NCI-H2081 (cell line): ENCODE measurements at places on chromosomes 3 and 15.

GRCh38 chr3:126040386-126040785 lies 43.5 kb downstream of the SLC41A3 start:
- no peak for DNase-seq

- no peak for DNase-seq
Measured at GRCh38 chr3:193996221-193996620, 139.7 kb upstream of the HES1 start.

DNA sequence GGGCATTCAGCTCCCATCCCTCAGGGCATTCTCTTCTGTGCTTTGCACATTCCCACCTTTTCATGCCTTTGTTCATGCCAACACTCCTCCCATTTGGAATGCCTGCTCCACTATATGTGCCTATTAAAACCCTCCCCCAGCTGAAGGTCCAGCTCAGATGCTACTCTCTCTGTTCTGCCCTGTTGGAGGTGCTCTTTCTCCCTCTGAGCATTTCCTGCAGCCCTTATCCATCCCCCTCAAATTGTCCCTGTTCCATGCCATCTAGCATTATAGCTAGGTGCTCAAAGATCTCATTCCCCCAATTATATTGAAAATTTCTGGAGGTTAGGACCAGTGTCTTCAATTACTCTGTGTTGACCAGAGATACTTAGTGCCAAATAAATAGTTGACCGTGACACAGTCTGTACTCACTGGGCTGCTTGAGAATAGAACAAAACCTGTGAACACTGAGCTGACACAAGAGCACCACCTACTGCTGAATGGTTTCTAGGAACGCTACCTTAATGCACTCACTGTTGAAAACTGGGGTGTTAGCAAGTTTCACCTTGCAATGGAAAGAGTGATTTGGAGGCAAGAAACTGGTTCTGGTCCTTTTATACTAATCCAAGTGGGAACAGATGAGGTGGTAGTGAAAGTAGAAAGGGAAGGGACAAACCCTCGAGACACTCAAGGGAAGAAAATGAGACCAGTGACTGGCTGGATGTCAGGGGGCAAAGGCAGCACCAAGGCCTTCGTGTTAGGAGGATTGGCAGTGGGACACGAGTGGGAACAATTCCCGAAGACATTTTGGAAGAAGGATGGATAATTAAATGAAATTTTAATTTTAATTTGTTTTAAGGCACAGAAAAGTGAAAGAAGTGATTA lies 289.8 kb upstream of the ROPN1 start:
- peak; percentile 58 for DNase-seq

DNA sequence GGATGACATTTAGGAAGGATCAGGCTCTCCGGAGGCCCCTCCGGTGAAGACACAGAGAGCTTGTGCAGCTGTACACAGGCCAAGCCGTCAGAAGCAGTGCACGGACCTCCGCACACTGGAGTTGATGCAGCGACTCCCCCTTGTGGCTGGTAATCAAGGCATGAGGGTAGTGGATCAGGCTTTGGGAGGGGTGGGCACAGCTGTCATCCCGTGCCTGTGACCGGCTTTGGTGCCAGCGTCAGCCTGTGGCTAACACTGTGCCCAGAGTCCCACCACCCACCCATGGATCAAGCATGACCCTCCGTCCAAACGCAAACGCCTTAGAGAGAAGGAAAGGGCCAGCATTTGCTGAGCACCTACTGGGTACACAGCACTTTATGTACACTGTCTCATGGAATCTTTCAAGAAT lies 8.2 kb upstream of the GRIP2 start:
- peak; percentile 56 for DNase-seq

DNA sequence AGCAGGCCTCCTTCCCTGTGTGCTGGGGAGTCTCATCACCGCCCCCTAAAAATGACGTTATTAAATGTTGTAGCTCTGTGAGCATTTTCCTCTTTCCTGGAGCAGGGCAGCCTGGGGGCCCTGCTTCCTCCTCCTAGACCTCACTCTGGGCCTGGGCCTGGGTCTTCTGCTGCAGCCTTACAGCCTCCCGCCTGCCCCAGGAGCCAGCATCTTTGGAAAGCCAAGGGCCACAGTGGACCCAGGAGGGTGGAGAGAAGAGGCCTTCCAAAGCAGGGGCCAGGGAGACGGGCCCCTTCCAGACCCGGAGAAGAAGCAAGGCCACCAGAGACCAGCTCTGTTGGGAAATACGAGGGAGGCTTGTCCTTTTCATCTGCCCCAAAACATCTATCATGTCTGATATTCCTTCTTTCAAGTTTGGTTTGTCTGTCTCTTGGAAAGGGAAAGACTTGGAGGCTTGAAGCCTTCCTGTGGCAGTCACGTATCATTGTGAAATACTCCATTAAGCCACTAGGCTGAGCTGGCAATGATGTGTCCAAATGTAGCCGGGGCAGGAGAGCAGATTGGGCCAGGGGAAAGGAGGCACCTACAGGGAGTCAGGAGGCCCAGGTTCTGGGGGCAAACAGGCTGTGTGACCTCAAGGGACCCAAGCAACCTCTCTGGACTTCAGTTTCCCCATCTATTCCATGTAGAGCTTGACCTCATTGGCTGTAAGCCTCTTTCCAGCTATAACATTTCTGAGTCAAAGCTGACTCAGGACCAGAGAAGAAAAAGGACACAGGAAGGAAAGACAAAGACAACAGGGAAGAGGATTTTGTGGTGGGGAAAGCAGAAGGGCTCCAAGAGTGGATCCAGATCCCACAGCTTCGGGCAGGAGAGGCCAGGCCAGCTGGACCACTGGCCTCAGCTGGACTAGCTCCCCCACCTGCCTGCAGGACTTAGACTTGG lies 31.1 kb downstream of the CYP11A1 start:
- DNase-seq, result no peak
